DMS 273 treated with DMSO at 0.1 percent for 48 hours (cell line): ENCODE measurements at places on chromosomes 2 and 18.

GRCh38 chr2:207970147-207970825 is 55.0 kb downstream of the PLEKHM3 start:
- DNase-seq, result no peak

- no peak for DNase-seq
These were observed 429.3 kb downstream of the TGIF1 start for GRCh38 chr18:3879114-3879835.

DNA sequence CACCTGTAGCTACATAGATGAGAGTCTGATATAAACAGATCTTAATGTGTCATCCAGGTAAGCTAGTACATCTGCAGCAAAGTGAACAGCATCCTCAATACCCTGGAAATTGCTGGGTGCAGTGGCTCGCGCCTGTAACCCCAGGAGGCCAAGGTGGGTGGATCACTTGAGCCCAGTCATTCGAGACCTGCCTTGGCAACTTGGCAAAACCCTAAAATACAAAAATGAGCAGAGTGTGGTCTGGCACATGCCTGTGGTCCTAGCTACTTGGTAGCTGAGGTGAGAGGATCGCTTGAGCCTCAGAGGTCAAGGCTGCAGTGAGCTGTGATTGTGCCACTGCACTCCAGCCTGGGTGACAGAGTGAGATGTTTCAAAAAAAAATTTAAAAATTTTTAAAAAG is 233.9 kb upstream of the SP5 start:
- no peak for DNase-seq

DNA sequence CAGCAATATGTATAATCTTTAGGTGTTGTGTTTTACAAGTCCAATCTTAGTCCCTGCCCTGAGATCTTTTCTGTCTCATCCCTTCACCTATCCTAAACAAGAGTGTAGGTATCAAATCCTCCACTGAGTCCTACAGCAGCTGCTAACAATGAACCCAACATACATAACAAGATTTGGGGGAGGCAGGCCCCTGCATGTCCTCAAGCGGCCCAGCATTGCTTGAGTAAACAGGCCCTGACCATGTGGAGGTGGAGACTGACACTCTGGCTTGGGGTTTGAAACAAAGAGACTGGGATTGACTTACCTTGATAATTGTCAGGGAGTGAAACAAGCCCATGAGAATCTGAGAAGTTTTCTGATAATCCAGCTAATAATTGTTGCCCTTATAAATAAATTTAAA is 213.4 kb downstream of the STK39 start:
- DNase-seq, result no peak

DNA sequence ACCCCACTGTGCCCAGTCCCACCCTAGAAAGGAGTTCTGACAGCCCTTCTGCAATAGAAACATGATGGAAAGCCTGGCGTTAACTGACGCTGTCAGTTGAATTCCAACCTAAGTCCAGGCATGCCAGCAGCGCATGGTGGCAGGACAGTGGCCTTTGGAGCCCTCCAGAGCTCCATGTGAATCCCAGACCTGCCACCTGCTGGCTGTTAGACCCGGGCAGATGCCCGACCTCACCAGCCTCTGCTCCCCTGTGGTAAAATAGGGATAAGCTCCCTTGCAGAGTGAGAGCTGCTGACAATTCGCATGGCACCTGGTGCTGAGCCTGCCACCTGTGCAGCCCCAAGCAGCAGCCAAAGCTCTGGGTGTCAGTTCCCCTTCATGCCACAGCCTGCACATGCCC is 138.6 kb downstream of the LOXHD1 start:
- no peak for DNase-seq

DNA sequence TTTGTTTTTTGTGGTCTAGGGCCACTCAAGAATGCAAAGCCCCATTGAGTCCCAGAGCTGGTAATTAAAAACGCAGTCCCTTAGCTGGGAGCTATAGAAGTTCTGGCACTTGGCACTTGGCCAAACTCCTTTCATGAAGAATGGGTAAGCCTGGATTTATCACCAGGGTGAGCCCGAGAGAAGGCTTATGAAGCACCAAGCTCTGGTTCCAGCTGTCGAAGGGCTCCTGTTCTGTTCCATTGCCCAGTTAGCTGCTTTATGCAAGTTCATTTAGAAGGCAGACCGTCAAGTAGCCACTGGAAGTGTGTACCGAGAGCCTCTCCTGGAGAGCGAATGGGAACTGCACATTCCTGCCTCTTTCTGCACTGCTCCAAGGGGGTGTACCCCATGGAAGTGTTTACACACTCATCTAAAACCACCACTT is 14.2 kb downstream of the ECEL1 start:
- DNase-seq, result peak; percentile 42

- DNase-seq, result no peak
These were observed 433 bp upstream of the MFF start for GRCh38 chr2:227324642-227324994.

GRCh38 chr2:195105581-195105980 is 551.4 kb upstream of the SLC39A10 start:
- no peak for DNase-seq

DNA sequence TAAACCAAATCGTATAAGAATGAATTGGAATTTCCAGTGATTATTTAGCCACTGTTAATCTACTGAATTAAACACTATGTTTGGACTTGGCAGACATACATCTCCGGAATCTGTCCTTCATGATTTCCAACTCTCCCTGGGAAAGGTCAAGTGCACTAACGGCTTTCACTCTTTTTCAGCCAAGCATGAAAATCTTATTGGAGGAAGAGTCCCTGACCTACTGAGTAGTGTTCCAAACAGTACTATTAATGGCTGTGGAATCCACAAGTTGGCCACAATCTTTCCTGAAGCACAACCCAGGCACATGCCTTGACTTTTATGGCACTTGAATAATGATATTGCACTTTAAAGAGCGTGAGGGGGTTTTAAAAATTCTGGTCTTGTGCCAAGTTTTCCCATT is 318.9 kb upstream of the RND3 start:
- no peak for DNase-seq

GRCh38 chr18:75530566-75531211 is 103.2 kb upstream of the SMIM21 start:
- DNase-seq, result no peak

DNA sequence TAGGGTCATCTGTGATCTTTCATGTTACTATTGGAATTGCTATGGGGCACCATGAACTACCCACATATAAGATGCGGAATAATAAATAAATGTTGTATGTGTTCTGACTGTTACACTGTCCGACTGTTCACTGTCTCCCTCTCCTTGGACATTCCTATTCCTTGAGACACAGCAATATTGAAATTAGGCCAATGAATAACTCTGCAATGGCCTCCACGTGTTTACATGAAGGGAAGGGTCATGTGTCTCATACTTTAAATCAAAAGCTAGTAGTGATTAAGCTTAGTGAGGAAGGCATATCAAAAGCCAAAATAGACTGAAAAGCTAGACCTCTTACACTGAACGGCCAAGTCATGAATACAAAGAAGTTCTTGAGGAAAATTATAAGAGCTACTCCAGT is 751.3 kb downstream of the SOCS6 start:
- no peak for DNase-seq

DNA sequence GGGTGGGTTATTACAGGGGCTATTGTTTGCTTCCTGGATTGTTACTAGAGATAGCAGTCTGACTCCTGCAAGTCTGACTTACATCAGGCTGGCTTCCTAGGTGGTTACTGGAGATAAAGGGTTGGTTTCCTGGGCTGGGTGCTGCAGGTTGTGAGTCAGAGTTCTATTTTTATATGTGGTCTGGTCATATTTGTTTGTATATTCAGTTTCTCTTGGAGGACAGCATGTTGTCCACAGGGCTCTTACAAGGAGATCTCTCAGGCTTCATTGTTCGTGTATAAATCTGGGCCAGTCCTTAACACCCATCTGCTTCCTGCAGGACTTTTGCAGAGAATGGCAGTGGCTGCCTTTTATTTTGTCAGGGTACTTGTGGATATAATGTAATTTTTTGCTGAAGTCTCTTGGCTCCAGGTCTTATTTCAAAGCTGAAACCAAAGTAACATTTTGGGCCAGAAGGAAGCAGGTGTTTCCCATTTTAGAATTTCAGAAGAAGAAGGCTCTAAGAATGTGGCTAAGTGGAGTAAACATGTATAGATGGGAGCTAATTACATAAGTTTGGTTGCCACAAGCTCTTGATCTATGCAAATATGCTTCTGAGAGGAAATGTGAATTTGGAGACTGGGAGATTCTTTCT is 65.9 kb upstream of the SLC16A14 start:
- DNase-seq, result no peak

DNA sequence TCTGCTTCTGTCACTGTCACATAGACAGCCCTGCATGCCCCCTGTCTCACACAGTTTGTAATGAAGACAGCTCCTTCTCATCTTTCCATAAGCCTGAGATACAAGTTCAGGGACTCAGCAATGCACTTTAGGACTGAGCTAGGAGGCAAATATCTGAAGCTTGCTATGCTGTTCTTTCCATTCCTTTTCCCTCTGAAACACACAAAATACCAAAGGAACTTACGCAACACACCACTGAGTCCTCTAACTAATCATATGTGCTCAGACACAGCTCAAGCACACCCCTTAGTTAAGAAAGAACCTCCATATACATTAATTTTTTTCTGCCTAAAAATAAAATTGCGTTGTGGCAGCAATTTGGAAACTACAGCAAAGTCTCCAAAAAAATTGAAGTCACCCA is 17.9 kb downstream of the SERPINB8 start:
- DNase-seq, result no peak

GRCh38 chr2:98899041-98899702 is 36.9 kb downstream of the CRACDL start:
- no peak for DNase-seq

- DNase-seq, result no peak
These were observed 28.1 kb downstream of the GAREM1 start for GRCh38 chr18:32442575-32442974.

DNA sequence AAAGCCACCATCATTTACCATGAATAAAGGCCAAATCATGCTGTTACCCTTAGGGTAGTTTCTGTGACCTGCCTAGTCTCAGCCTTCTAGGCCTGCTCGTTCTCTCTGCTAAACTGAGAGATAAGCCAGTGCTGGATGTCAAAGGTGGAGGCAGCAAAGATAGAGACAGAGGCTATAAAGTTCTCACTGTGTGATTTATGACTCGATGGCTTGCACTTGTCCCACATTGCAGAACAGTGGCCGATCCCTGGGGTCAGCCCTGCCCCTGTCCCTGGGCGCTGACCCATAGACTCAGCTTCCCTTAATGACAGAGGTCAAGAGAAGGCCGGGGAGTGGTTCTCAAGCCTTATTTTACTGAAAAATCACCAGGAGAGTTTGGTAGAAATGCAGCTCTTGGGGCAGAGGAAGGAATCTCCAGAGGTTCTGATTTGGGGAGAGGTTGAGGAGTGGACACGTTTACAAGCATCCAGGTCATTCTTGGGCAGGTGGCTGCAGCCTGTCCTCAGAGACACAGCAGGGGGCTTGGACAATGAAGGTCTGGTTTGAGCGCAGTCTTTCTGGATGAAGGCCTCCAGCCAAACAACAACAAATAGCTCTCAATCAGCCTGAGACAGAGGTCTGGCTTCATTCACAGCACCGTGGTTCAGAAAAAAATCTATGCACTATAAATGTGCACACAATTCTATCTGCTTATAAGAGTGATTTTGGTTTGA is 143.5 kb downstream of the ACKR3 start:
- DNase-seq, result no peak

DNA sequence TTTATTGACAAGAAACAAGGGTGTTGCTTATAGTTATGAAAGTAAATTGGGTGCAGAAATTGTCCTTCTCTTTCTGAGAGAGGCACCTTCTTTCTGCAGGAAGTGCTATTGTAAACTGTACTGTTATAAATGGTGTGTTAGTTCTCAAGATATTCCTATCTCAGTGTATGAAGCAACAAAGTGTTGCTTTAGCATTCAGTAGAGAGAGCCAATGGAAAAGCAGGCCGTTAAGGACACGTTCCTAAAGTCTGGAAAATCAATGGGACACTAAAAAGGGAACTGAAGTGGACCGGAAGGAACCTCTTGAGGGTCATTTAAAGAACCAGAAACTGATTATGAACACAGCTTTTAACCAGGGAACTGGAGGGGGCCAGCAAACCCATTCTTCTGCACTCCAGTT is 510.0 kb upstream of the ZEB2 start:
- DNase-seq, result no peak

DNA sequence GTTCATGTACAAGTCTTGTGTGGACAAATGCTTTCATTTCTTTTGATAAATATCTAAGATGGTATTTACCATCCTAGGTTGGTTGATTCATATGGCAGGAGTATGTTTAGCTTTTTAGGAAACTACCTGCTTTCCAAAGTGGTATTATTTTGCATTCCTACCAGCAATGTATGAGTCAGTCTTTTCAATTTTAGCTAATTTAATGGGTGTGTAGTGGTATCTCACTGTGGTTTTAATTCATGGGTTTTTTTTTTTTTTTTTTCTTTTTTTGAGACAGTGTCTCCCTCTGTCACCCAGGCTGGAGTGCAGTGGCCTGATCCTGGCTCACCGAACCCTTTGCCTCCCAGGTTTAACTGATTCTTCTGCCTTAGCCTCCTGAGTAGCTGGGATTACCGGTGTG is 4.2 kb downstream of the ZNF512 start:
- DNase-seq, result no peak

GRCh38 chr2:151049746-151050145 is 211.9 kb downstream of the RBM43 start:
- DNase-seq, result no peak

GRCh38 chr2:168210895-168211570 is 36.4 kb downstream of the STK39 start:
- DNase-seq, result no peak

- no peak for DNase-seq
These were observed 361.2 kb upstream of the HNRNPA3 start for GRCh38 chr2:176851200-176851888.

DNA sequence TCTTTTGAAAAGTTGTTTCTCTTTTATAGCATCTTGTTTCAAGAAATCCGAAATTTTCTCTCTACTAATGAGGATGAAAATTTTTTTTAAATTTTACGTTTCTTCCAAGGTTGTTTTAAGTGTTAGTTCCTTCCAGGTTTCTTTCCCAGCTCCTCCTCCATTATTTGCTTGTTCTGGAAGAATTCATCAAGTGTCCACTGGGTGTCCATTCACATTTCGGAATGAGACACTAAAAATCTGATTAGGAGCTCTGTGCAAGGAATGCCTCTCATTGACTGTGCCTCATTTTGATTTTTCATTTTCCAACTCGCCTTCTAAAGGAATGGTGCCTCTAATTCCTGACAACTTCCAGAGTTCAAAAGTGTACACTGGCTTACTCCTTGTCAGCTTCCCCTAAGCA is 6.1 kb downstream of the SP100 start:
- DNase-seq, result no peak

- DNase-seq, result no peak
These were observed 76.1 kb upstream of the AQP4 start for GRCh38 chr18:26941584-26941983.

- DNase-seq, result no peak
These were observed 185.1 kb upstream of the LHCGR start for GRCh38 chr2:48940606-48941005.

DNA sequence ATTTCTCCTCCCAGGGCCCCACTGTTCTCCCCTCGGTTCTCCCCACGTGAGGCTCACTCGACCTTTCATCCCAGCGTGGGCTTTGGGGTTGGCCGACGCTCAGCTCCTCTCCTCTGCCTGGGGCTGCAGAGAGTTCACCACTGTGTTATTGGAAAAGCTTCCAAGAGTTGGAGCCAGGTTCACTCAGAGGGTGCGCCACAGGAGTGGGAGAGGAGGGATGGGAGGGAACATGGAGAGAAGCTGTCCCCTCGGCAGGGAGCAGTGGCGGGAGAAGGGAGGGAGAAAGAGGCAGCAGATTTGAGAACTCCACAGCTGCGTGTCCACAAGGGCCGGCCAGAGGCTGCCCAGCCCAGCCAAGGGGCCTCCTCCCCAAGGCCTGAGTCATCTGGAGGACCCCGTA is 197.1 kb upstream of the SMAD2 start:
- no peak for DNase-seq

GRCh38 chr2:102660070-102660469 is 40.7 kb downstream of the SLC9A2 start:
- DNase-seq, result no peak
